ENCODE measurements at places on chromosomes 6 and 20.

- DNase-seq = no peak
Measured at GRCh38 chr6:163137398-163137881, 277.1 kb upstream of the QKI start.

DNA sequence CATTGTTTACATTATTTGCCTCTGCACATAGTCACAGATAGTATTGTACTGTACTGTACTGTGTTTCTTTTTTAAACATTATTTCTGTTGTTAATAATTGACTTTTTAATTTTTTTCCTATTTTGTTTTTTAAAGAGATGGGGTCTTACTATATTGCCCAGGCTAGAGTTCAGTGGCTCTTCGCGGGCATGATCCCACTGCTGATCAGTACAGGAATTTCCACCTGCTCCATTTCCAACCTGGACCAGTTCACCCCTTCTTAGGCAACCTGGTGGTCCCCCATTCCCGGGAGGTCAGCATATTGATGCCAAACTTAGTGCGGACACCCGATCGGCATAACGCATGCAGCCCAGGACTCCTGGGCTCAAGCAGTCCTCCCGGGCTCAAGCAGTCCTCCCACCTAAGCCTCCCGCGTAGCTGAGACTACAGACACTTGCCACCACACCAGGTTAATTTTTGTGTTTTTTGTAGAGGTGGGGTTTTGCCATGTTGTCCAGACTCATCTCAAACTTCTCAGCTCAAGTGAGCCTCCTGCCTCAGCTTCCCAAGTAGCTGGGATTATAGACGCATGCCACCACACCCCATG is 47.5 kb downstream of the PTPN1 start:
- DNase-seq = no peak

- no peak for DNase-seq
Measured at GRCh38 chr6:146258206-146258605, 229.3 kb downstream of the GRM1 start.

- no peak for DNase-seq
Measured at GRCh38 chr6:63572747-63573075, 431 bp downstream of the LOC128125822 start.

- no peak for DNase-seq
Measured at GRCh38 chr6:47680051-47680450, 18.3 kb upstream of the ADGRF4 start.

- DNase-seq = peak; percentile 1
Measured at GRCh38 chr6:101226677-101227135, 166.8 kb upstream of the GRIK2 start.

GRCh38 chr6:6729971-6730370 is 141.5 kb downstream of the LY86 start:
- DNase-seq = no peak

DNA sequence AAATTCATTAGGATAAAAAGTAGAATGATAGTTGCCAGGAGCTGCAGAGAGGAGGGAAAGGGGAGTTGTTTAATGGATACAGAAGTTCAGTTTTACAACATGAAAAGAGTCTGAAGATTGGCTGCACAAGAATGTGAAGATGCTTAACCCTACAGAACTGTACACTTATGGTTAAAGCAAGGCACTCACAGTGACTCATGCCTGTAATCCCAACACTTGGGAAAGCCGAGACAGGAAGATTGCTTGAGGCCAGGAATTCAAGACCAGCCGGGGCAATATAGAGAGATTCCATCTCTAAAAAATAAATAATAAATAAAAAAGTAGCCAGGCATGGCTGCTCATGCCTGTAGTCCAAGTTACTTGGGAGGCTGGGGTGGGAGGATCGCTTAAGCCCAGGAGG is 174.0 kb downstream of the TASP1 start:
- DNase-seq = no peak

DNA sequence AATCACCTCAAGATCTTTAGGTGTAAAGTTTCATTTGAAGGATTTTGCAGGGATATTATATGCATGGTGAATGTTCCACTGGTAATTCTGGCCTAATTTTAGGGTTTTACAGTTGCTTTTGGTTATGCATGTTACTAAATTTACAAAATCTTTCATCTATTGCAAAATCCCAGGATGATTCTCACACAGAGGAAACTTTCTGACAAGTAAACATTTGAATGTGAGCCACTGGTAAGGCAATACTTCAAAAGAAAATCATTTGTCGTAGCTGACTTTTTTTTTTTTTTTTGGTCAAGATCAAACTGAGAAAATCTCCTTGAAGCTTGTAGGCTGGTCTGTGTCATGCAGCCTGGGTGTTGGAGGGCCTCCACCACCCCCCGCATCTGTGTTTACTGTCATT is 141.9 kb upstream of the EXOC2 start:
- DNase-seq = no peak

DNA sequence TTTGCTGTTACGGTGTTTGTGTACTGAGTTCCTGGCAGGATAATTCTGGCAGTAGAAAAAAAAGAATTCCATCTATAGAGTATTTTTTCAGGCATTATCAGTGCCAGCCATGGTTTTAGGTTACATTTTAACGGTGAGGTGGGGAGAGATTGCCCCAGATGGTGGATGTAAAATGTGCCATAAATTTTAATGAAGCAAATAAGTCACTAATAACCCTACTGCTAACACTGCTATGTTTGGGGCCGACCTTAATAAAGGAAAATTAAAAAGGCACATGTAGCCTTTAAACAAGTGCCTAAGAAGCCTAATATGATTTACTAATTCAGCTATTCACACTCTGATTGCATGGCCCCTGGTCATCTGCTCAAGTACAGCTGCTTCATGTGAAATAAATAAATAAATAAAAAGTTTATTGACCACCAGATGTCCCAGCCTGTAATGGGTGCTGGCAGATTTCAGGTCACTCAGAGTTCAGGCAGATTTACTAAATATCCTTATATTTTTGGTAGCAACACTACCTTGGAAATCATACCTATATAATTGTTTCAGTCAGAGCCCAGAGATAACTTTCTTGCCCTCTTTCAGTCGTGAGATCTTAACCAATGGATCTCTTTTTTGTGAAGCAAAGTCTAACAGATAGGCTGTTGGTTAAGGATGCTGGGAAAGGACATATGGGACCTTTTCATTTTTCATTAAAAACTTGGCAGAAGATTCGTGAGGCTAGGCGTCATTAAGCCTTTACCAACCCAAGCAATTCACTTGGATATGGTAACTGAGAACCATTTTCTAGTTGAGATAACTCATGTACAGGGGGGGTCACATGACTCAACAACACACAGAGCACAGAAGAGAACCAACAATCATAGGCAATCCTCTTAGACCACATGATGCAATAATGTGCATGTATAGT is 495.0 kb upstream of the NRSN1 start:
- no peak for DNase-seq

DNA sequence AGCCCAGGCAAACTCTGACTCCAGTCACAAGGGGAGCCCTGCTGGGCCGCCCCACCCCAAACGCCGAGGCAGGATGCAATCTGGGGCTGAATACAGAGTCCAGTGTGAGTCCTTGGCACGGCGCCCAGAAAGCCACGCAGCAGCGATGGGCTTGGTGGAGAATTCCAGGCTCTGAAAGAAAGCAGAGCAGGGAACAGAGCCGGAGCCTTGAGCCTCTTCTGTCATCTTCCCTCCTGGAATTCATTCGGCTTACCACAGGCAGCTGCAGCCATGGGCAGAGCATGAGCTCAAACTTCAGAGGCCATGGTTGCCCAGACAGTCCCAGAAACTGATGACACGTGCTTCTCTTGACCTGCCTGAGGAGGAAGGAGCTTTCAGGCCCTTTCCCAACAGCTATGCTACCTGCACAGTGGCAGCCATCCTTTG is 441.1 kb upstream of the JARID2 start:
- no peak for DNase-seq

- no peak for DNase-seq
Measured at GRCh38 chr20:346640-347316, at the start of gene NRSN2. NRSN2 (plus strand) TSS chr20:347111; CDS start chr20:349644, 2,533 bp downstream.

- DNase-seq = no peak
Measured at GRCh38 chr20:32139947-32140346, 30.4 kb downstream of the TM9SF4 start.

DNA sequence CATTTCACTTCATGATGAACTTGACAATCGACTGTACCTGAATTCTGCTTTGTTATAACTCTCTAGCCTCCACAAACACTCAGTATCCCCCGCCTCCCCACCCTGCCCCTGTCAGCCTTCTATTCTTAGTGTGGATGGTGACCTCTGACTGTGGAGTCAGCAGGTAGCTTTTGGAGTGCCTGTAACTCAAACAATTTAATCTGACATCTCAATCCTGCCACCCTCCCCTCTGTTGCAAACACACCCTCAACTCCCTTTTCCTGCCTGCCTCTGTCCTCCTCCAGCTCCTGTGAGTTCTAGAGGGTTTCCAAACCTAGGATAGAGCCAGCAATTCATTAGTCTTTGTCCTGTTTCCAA is 20.3 kb downstream of the DAAM2 start:
- DNase-seq = no peak

GRCh38 chr6:47650553-47651432 is 47.6 kb upstream of the ADGRF4 start:
- no peak for DNase-seq

- no peak for DNase-seq
Measured at GRCh38 chr20:21705575-21706260, at the start of gene PAX1. PAX1 (plus strand) TSS chr20:21705664; CDS start chr20:21705713, 49 bp downstream.

DNA sequence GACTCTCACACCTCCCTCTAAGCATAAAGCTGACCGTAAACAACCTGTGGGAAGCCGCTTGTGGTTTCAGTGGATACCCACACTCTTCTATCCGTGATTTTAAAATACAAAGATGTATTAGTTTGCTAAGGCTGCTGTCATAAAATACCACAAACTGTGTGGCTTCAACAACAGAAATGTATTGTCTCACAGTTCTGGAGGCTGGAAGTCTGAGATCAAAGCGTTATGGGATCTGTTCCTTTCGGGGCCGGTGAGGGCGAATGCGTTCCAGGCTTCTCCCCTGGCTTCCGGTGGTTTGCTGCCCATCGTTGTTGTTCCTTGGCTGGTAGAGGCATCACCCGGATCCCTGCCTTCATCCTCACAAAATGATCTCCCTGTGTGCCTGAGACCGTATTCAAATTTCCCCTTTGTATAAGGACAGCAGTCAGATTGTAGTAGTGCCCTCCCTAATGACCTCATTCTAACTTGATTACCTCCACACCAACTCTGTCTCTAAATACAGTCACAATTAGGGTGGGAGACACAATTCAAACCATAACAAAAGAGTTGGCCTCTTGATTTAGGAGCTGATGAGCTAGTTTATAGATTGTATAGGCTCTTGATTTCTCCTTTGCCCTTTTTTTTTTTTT is 210.6 kb upstream of the SOX4 start:
- DNase-seq = no peak

DNA sequence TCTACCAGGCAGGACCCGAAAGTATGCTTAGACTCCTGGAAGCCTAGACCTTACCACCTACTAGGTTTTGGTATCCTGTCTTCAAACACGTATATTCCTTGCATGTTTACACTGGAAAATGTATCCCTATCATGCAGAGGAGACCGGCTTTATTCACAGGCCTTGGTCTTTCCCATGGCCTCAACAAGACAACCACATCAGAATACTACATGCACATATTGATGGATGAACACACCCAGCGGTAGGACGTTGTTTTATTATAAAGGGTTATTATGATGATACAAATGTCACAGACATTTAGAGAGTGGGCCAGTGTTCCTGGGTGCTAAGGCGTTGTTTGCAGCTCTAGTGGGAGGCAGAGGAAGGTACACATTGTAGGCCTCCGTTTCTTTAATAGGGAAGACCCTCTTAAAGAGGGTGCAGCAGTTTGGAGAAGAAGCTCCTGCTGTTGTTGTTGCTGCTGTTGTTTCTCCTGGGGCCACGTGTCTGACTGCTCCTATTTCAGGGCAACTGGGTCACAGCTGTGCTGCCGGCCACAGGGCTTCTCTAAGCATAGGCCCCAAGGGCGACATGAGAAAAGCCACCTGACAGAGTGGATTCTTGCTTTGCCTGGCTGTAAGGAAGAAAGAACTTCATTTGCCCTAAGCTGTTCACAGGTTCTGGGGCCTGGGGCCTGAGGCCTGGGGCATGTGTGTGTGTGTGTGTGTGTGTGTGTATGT is 98.3 kb upstream of the SASH1 start:
- DNase-seq = no peak

- DNase-seq = no peak
Measured at GRCh38 chr6:168157272-168158212, 78.5 kb upstream of the FRMD1 start.

DNA sequence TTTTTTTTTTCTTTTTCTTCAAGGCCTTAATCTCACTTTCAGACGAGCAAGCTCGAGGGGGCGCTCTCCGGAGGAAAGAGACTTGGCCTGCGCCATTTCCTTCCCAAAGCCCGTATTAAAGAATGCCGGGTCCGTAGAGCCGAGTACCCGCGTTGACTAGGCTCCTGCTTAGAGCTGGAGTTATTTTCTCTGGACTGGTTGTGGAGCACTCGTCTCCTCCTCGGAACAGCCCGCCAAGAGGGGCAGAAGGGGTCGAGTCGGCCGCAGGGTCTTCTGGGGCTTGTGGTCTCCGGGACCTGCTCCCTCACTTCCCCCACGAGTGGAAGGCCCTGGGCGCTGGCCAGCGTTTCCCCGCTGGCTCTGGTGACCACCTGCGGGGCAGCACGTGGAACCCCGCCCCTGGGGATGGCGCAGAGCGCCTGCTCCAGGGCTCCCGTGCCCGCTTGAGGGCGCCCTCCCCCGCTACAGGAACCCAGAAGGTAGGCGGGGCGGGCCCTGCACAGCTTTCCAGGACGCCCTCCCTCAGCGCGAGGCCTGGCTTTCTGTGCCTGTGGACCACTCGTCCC is 2.7 kb upstream of the MEI4 start:
- DNase-seq = no peak

GRCh38 chr6:84709121-84709520 is 55.3 kb downstream of the TBX18 start:
- DNase-seq = no peak

DNA sequence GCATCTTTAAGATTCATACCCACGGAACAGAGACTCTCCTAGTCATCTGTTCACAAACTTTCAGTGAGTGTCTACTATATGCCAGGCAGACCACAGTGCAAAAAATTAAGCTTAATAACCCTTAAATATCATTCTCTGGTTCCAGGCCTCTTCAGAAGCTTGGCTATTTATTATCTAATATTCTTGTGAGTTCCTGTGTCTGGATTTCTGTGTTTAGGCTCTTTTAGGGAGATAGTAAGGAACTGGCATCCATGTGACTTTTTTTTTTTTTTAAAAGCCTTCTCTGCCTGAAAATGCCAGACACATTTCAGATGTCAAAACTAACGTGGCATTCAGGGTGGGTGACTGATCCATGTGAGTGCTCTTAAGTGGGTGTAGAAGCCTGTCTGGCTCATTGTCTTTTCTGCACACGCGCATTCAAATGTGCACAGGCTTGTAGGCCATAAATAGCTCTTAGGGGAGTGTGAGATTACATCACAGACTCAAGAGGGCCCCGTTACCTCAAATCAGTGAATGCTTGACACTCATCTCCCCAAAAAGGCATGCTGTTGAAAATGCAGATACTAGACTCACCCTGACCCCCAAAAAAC is 141.9 kb downstream of the GMPR start:
- DNase-seq = no peak
